Adrenal gland (tissue), 19 donors: ENCODE measurements at places on chromosomes 6 and 20. TPM values are rescaled to one million over a fixed set of nuclear protein-coding genes. Genes with fewer than 3 reads are reported as not detected.

- no peak for DNase-seq
- no peaks in the 10 kb centered on the region for H3K36me3 ChIP-seq
- no peaks in the 10 kb centered on the region for H3K27me3 ChIP-seq
- no peak overlapping the region for H3K4me3 ChIP-seq
- peaks cover 29% of the 10 kb centered on the region for H3K4me1 ChIP-seq
Measured at GRCh38 chr6:156949376-156949775, 172.2 kb downstream of the ARID1B start.

- no peak overlapping the region for H3K27ac ChIP-seq
- no peak overlapping the region for H3K4me3 ChIP-seq
- no peaks in the 10 kb centered on the region for H3K27me3 ChIP-seq
- H3K36me3 ChIP-seq: no peaks in the 10 kb centered on the region
- peaks cover 9% of the 10 kb centered on the region for H3K4me1 ChIP-seq
- no peak for DNase-seq
Measured at GRCh38 chr20:23201658-23202057, 115.5 kb upstream of the CD93 start.

The TDP2 gene
- 41.0 TPM for total RNA-seq

The L3MBTL3 gene
- 23.0 TPM for total RNA-seq

The FNDC11 gene
- 0.25 TPM for total RNA-seq

GRCh38 chr6:154815938-154816820 lies 83.0 kb downstream of the SCAF8 start:
- no peak overlapping the region for H3K27ac ChIP-seq
- no peak overlapping the region for H3K4me3 ChIP-seq
- no peak for DNase-seq

DNA sequence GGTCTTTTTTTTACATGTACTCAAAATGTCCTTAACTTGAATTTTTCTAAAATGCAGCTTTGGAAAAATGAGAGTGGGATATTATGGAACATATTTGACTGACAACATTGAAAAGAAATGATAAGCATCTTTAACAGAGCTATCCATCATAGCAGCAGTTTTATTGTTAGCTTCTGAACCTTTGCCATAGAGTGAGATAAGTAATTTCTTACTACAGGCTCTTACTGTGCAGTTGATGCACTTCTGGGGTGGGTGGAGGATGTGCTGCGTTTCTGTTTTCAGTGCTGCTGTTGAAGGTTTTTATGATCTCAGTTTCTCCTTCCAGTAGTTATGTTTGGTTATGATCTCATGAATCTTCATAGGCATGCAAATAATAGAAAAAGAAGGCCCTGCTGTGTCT lies 267.0 kb downstream of the TMEM242 start:
- H3K36me3 ChIP-seq: no peaks in the 10 kb centered on the region
- peaks cover 3% of the 10 kb centered on the region for H3K4me1 ChIP-seq
- H3K4me3 ChIP-seq: no peak overlapping the region
- no peak for DNase-seq
- H3K27me3 ChIP-seq: no peaks in the 10 kb centered on the region
- no peak overlapping the region for H3K27ac ChIP-seq

DNA sequence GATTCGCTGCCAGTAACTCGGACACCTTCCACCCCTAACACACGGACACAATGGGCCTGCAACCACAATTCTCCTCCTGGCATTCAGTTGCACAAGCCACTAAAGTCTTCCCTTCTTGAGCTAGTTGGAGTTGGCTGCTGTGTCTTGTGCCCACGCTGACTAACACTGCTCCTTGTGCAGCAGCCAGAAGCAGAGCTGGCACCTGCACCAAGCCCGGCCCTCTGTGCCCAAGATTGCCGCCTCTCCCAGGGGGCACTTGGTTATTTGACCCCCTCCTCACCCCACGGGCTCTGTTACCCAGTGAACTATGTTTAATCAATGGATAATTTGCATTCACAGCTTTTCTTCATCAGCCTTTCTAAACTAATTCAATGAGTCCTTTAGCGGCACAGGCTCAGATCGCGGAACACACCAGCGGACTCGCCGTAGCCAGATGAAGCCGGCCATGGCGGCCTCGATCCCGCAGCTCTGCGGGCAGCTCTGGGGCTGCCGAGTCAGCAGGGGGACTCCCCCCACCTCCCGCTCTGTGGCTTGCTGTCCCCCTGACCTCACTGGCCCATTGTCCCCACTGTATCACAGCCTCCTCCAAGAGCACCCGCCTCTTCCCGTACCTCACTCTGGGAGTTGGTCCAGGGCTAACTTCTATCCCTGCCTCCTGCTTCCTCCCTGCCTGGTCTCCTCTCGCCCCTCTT lies 94.8 kb upstream of the AFDN start:
- H3K36me3 ChIP-seq: no peaks in the 10 kb centered on the region
- H3K4me1 ChIP-seq: no peaks in the 10 kb centered on the region
- no peak overlapping the region for H3K4me3 ChIP-seq

- H3K4me1 ChIP-seq: no peaks in the 10 kb centered on the region
- no peak overlapping the region for H3K27ac ChIP-seq
- H3K36me3 ChIP-seq: no peaks in the 10 kb centered on the region
- no peak for DNase-seq
- no peak overlapping the region for H3K4me3 ChIP-seq
Measured at GRCh38 chr20:1563598-1563997, 6.1 kb upstream of the SIRPD start.
